ENCODE measurements at places on chromosomes 11 and 22.

DNA sequence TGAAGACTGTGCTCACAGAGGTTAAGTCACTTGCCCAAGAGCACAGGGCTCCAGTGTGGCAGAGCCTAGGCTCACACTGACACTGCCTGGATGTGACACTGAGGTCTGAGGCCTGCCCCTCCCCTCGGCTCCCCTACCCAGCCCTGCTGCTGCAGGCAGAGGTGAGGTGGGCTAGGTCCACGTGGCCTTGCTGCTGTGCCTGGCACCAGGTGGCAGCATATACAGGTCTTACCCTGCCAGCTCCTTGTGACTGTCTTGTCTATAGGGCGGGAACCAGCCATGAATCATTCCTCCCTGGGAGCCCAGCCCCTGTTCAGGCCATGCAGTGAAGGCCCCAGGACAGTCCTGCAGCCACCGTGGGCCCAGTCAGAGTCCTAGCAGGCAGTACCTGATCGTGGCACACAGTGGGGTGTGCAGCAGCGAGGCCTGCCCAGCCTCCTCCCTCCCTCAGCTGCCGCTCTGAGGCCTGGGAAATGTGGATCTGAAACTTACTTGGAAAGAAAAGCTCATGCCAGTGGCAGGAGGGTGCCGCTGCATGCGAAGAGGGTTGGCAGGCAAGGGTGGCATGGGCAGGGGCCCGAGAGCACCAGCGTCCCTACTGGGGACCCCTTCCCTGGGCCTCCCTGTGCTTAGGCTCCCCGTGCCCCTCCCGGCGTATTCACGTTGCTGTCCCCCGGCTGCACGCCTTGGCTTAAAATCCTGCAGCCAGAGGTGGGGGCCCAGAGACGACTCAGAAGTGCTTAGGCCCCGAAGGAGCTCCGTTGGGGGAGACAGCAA lies 1.2 kb upstream of the CERK start:
- DNase-seq = peak; percentile 79

DNA sequence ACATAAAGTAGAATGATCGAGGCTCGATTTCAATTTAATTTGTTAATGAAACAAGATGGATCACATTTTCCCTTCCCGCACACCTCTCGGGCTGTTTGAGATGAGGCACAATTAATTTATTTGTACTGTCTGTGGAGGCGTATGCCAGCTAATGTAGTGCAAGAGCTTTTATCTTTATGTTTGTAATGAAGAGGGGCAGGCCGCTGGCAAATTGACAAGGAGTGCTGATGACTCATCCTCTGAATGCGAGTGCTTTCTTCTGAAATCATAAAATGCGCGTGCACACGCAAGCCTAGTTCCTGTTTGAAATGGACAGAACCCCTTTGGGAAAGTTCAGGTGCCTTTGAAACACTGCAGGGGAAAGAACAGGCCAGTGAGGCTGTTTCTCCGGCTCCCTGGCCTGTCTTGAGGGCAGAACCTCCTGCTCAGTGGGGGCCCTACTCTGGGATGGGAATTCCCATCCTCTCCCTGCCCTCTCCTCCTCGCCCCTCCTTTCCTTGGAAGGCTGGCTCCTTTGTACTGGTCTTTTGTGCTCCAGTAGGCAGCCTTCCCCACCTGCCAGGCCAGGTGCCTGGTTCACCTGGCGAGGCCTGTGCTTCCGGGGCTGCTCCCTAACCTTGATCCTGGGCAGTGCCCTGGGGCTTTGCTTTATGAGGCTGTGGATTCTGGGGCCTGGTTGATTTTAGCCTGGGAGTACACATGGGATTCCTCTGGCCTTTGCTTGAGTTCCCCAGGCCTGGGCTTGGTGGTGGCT lies 50.3 kb downstream of the TEAD1 start:
- no peak for DNase-seq

- no peak for DNase-seq
Observed at GRCh38 chr11:78415338-78415737, 2.3 kb downstream of the GAB2 start.

DNA sequence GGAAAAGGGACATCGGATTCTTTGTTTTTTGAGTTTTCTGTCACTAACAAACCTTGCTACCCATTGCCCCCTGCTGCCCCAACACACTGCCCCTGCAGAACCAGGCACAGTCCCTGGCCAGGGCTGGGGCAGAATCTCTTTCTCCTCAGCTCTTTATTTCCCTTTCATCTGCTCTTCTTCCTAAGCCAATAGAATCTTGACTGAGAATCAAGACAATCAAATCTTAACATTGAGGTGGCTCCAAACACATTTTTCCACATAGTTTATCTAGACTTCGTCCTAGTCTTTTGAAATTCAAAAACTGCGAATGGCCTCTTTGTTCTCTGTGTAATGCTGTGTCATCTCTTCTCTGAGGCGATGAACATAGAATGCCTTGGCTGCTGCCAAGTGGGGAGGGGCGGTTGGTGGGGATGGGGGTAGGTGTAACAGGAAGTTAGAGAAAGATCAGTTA lies 16.1 kb upstream of the NTM start:
- no peak for DNase-seq

DNA sequence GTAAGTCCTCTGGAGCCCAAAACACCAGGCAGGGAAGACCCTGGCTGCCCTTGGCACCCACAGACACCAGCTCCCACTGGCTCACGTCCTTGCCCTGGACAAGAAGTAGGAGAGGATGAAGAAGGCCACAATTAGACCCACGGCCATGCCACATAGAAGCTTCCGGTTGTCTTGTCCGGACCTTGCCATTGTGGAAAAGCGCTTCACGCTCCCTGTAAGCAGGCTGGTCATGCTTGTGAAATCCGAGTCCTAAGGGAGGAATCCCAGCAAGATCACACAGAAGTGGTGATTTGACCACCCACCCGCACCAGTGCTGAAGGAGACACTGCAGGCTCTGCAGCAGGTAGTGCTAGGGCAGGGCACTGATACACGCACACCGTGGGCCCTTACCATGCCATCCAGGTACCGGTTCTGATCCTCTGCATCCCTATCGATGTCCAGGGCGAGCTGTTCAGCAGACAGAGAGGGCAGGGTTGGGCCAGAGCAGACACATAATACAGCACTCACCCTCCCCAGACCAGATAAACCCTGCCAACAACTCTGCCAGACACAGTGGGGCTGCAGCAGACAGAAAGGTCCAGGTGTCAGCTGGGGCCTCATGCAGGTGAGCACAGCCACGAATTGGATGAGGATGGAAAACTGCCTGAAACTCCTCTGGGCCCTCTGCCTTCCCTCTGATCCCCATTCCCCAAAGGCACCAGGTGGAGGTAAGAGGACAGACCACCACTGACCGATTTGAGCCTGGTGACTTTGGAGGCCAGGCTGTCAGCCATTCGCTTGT lies 1.8 kb downstream of the BET1L start:
- DNase-seq = no peak

- no peak for DNase-seq
Observed at GRCh38 chr11:132866783-132867545, 665.3 kb downstream of the OPCML start.

GRCh38 chr11:68337399-68337835 lies 25.0 kb downstream of the LRP5 start:
- DNase-seq = no peak

GRCh38 chr11:70202920-70203750 lies at the start of gene FADD:
Gene FADD, plus strand, starts transcription at chr11:70203296. Its CDS starts 164 bp downstream, at chr11:70203460.
- peak; percentile 71 for DNase-seq

DNA sequence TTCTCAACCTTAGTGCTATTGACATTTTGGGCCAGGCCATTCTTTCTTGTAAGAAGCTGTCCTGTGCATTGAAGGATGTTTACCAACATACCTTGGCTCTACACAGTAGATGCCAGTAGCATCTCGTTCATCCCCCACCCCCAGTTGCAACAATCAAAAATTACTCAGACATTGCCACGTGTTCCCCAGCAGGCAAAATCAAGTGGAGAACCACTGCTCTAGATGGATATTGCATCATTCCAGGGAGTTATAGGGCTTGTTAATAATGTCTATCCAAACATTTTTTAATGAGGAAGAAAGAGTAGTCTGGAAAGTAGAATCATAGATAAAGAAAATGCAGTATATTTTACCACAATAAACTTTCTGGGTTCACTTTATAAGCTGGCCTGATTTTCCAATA lies 64.1 kb downstream of the PRMT3 start:
- no peak for DNase-seq

GRCh38 chr11:11537372-11537771 lies 84.4 kb downstream of the GALNT18 start:
- no peak for DNase-seq

DNA sequence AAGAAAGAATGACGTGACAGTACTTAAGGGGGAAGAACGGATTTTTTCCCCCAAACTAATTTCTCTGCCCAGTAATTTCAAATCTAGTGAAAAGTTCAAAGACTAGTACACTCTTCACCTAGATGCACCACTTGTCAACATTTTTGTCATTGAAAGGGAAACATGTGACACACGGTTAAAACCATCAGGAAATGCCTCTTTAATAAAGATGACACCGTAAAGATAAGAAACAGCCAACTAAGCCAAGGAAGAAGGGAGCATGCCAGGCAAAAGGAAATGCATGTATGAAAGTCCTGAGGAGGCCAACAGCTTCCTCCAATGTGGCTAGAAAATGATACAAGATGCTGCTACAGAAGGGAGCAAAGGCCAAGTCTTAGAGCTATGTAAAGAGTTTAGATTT lies 49.4 kb downstream of the RSF1 start:
- DNase-seq = no peak

DNA sequence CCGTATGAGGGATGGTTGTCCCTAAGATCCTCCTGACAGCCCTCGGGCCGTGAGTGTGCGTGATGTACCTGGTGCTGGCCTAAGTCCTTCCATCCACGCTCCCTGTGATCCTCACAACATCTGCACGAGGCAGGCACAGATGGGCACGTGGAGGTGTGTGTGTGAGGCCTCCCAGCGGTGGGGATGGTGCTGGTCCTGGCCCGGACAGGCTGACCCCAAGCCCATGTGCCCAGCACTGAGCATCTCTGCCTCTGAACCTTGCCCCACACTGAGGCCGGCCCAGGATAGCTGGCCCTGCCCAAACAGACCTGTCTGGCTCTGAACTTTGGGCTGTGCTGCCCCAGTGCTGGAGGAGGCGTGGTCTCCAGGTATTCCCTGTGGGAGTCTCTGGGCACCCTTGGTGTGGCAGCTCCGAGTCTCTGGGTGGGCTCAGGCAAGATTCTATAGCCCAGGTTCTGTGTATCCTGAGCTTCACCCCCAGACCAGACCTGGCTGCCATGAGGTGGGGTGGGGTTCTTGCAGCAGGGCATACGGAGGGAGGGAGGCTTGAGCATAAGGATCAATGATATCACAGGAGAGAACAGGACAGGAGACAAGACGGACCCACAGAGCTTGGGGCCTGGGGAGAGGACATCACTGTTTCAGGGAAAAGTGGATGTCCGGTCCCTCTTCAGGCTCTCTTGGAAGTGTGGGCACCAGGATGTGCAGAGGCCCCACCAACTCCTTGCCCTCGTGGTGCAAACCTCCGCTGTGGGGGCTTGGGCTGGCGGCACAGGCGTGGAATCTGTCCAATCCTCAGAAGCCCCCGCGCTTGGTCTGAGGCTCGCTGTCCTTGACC lies 881.8 kb downstream of the BRD1 start:
- DNase-seq = no peak

DNA sequence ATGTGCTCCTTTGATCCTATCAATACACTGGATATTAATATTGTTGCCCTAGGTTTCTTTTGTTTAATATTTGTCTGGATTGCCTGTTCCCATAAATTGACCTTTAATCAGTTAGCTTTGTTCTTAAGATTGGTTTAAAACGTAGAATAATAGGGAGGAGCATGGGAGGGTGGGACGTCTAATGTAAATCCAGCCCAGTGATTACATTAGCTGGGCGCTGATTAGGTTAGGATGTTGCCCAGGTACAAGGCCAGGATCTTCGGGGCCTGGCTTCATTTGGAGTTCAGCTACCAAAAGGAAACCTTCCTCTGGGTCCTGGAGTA lies at the start of gene SRSF8:
TSS of gene SRSF8 (plus strand) at position 204 of the 323 bp plus-strand sequence. CDS start 308 bp downstream, outside the sequence.
- DNase-seq = no peak

- DNase-seq = no peak
Observed at GRCh38 chr11:17635551-17635938, 83.8 kb upstream of the MYOD1 start.

GRCh38 chr11:29312812-29313211 lies 704.0 kb downstream of the KCNA4 start:
- no peak for DNase-seq

DNA sequence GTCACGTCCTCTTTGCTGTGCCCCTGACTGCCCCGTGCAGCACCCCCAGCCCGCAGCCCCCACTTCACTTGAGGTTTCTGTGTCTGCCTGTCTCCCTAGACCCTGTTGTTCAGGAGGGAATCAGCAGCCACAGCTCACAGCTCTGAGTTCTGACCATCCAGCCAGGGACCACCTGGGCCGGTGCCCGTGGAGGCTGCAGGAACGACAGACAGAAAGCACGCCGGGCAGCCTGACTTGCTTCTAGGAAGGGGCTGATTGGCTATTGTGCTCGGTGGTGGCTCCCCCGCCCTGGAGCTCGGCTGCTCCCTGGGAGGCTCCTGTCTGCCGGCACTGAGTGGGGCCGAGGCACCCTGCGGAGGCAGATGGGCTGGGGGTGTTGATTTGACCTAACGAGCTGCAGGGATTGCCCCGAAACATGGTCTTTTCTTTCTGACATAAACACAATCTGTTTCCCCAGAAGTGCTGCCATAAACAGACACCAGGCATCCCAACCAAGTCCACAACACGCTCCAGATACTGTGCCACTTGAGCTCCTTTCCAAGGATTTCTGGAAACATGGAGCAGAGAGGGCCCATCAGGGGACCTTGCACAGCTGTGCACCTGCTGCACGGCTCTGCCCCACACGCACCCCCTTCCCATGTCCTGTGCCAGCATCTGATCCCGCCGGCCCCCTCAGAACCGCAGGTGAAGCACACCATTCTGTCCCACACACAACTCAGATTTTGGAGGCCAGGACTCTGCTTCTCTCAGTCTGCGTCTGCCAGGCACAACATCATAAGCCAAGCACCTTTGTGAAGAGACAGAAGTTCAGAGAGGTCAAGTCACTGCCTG lies 855.9 kb downstream of the TBC1D22A start:
- no peak for DNase-seq

GRCh38 chr11:95283650-95284049 lies 52.6 kb upstream of the SESN3 start:
- no peak for DNase-seq

GRCh38 chr22:19896665-19897355 lies 42.1 kb upstream of the GNB1L start:
- no peak for DNase-seq

GRCh38 chr11:115670538-115671205 lies 166.5 kb upstream of the CADM1 start:
- no peak for DNase-seq

GRCh38 chr11:121466063-121466794 lies 13.5 kb upstream of the SORL1-AS1 start:
- DNase-seq = no peak

GRCh38 chr11:121767433-121767832 lies 314.7 kb upstream of the SORL1-AS1 start:
- no peak for DNase-seq

DNA sequence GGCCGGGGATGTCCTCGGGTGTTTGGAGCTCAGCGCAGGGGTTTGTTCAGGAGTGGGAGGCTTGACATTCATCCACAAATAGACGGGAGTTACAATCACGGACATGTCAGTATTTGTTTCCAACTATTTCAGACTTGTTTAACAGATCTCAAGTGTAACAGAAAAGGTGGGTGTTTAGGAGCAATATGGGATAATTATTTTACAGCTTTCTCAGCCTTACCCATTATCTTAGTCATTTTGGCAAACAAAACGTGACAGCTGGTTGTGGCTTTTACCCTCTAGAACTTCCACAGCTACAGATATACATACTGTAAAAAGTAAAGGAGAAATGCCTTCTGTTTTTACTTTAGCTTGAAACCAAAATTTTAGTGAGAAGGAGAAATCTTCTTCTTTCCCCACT lies 178.7 kb upstream of the TMEM45B start:
- no peak for DNase-seq

- peak; percentile 90 for DNase-seq
Observed at GRCh38 chr11:65857853-65858680, at the start of gene CFL1. Gene CFL1, minus strand, starts transcription at chr11:65858180. Its CDS starts 81 bp downstream, at chr11:65858099.
